ENCODE measurements at places on chromosomes 11 and 22.

DNA sequence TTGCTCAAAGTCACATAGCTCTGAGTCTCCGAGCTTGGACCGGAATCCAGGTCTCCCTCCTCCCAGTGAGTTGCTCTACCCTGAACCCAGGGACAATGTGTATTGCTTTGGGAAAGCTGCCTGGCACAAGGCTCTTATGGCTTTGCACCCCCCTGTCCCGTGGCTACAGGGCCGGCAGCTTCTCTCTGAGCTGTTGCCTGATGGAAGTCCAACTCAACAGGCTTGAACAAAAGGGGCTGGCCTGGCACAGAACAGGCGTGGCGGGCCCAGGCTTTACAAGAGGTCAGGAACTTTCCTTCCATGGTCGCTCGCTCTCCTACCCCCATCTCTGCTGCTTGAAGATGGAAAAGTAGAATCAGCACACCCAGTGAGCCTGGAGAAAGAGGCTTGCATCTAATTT lies 34.3 kb downstream of the MYEOV start:
- no peak for DNase-seq

DNA sequence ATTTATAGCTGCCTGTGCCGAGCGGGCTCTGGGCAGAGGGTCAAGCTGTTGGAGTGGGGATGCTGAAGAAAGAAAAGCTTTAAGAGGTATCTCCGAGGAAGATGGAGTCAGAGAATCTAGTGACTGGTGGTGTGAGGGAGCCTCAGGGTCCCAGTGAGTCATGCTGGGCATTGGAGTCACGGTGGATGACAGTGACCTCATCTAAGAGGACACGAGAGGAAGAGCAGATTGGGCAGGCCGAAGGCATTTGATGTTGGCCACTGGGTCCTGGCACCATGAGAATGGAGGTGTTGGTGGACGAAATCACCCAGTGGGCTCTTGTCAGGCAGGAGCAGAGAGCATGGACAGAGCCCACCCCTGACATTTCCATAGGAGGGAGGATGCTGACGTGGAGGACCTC lies 68.4 kb downstream of the TBC1D22A start:
- DNase-seq = no peak

DNA sequence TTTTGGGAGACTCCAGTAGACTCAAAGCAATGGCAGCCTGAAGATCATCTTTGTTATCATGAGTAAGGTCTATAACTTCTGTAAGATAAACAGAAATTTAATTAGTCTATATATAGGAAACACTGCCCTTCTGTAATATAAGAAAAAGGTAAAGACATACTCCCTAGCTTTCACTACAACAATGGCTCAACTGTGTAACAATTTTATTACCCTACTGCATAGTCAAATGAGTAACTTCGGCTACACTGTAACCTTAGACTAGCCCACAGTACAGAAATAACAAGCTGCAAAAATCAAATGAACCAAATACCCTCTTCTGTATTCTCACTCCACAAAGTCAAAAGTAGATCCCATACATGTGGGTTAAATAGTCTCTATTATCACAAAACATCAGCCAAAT lies 33.7 kb downstream of the USP28 start:
- no peak for DNase-seq

GRCh38 chr11:106091480-106092123 lies 14.1 kb downstream of the AASDHPPT start:
- no peak for DNase-seq

DNA sequence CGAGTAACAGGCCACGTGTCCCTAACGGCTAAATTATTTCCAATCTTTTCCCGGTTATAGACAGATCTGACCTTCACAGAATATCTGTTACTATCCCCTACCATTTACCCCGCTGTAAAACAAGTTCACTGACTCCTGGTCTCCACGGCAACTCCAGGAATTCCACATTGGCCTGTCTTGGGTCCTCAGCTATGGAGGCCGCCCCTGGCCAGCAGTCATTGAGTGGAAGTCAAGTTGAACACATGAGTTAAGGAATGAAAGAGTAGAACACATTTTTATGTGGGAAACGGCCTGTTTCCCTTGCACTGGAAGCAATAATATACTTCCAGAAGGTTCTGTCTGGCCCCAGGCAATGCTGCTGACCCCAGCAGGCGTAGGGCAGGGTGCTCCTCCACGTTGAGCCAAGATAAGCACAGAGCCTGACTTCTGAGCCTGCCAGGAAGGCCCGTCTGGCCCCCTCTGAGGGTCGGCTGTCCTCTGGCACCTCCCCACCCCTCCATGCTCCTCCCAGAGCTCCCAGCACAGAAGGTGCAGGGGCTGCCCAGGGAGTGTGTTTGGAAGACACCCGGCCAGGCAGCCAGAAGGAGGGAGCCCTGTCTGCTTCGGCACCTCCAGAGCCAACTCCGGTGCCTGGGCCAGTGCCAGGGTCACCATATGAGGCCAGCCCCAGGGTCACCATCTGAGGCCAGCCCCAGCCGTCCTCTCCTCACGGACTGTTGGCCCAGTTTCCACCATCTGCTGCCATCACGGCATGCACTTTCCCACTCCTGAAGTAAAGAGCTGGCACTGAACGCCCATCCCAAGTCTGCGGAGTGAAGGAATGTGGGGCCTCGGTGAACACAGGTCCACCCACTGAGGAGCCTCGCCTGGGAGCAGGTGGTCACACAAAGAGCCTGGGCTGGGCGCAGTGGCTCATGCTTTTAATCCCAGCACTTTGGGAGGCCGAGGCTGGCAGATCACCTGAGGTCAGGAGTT lies 813.2 kb downstream of the BRD1 start:
- DNase-seq = no peak

DNA sequence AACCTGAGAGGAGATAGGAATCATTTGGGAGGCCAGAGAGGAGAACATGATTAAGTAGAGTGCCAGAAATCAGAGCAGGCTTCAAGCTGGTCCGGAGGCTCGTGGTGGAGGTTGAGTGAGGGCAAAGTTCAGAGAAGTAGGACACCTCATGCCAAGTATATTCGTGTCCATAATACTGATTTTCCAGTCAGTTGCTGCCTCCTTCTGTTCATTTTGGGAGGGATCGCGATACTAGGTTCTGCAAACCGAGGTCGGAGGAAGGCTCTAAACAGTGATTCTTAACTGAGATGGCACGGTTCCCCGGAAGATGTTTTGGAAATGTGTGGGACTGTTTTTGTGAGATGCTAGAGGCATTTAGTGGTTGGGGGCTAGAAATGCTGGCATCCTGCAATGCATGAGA lies 13.6 kb upstream of the CD3E start:
- DNase-seq = no peak

GRCh38 chr11:8699903-8700302 lies 17.3 kb downstream of the RPL27A start:
- DNase-seq = no peak

DNA sequence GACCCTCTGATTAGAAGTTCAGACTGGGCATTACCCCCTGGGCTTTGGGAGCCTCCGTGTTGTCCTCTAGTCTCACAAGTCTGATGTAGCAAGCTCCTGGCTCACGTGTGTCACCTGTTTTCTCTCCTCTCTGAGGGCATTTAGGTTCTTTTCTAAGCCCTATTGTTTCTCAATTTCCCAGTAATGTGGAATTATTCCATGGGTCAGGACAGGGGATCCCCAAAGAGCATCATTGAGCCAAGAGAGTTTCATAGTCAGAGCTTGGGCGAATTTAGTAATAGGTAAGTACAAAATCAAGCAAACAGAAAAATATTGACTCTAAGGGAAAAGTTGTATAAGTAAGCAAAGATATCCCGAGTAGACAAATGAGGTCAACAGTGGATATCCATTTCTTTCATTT lies 57.3 kb downstream of the PPP6R2 start:
- DNase-seq = no peak

All from stimulated activated CD8-positive, alpha-beta memory T cell treated with anti-CD3 and anti-CD28 coated beads, Interleukin-12 subunit alpha, Interleukin-12 subunit beta, amount 100 ng/mL, for 4 hours (primary cell).